ENCODE measurements at places on chromosomes 3 and 15.

DNA sequence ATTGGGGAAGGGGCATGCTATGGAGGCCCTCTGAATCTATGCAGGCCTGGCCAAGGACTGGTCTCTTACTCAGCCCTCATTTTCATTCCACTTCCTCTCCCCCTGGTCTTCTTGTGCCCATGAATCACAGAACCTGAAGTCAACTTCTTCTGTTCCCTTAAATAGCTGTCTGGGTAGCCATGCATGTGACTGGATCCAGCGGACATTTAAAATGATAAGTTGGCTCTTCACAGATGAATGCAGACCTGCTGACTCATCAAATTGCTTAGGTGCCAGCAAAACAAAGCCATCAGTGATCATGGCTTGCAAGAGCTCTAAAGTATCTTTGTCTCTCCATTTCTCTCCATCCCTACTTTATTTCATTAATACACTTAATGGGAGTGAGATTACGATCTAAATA lies 90.1 kb upstream of the CADPS start:
- DNase-seq: no peak

DNA sequence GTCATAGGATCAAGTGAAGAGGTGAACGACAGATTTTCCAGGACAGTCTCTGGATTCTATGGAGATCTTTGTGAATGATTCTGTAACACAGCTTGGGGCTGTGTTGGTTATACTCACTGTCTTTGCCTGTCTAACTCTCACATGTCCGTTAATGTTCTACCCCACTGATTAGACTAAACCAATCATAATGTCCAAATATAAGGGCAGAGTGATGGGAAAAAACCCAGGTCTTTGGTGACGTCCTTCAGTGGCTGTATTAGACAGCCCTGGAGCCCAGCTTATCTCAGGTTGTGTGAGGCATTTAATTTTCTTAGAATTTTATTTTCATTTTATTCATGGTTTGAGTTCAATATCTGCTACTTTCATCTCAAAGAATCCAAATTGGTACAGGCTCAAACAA lies 59.3 kb upstream of the TRA2B start:
- DNase-seq: no peak

DNA sequence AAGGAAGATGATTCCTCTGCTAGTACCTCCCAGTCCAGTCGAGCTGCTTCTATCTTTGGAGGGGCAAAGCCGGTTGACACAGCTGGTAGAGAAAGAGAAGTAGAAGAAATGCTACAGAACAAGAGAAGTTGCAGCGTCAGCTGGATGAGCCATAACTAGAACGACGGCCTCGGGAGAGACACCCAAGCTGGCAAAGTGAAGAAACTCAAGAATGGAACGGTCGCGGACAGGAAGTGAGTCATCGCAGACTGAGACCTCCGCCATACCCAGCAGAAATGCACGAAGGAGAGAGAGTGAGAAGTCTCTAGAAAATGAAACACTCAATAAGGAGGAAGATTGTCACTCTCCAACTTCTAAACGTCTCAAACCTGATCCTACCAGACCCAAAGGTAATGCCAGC lies 19.0 kb upstream of the PARP14 start:
- no peak for DNase-seq

- no peak for DNase-seq
Observed at GRCh38 chr3:160643994-160644393, 33.0 kb upstream of the ARL14 start.

- DNase-seq: no peak
Observed at GRCh38 chr3:128775241-128775640, 49.3 kb downstream of the RAB7A start.

GRCh38 chr3:151351648-151352047 lies 22.3 kb upstream of the P2RY13 start:
- no peak for DNase-seq

DNA sequence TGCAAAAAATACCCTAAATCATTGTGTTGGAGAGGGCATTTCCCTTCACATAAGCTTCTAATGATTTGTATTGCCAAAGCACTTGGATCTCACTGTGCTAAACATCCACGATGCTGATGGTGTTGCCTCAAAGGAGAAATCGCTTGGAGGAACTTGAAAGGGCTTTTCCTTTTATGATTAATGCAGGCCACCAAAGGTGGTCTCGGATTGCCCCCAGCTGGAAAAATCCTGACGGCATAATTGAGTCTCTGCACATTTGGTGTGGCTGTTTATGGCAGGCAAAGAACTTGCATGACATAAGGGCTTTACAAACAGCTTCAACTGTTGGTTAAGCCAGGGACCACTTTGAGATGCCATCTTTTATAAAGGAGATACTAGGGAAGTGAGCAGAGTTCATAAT lies 664.0 kb upstream of the ADAMTS9 start:
- DNase-seq: no peak

DNA sequence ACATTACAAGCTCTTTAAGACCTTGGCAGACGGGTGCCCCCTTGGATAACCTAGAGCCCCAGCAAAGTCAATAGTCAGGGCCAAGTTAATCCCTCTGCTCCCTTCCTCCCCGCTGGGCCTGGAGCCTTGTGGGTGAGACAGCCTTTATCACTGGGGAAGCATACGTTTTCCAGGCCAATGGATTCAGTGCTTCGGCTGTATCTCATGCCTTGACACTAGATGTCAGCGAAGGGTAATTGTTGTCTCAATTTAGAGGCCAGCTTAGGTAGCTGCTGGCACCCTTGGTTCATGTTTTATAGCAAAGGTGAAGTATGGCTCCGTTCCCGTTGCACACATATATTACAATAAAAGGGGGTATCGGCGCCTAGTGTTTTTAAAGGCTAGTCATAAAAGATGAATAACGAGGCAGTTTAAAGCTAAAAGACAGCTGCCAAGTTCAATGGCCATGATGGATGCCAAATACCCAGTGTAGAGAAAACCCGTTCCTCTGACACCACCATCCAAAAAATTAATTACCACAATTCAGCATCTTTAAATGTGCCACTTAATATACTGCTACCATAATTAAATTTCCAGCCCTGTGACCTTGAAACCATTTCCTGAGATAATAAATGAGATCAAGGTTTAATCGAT lies 52.3 kb upstream of the BNIP2 start:
- no peak for DNase-seq

- DNase-seq: no peak
Observed at GRCh38 chr15:85578941-85579701, 198.7 kb downstream of the AKAP13 start.

DNA sequence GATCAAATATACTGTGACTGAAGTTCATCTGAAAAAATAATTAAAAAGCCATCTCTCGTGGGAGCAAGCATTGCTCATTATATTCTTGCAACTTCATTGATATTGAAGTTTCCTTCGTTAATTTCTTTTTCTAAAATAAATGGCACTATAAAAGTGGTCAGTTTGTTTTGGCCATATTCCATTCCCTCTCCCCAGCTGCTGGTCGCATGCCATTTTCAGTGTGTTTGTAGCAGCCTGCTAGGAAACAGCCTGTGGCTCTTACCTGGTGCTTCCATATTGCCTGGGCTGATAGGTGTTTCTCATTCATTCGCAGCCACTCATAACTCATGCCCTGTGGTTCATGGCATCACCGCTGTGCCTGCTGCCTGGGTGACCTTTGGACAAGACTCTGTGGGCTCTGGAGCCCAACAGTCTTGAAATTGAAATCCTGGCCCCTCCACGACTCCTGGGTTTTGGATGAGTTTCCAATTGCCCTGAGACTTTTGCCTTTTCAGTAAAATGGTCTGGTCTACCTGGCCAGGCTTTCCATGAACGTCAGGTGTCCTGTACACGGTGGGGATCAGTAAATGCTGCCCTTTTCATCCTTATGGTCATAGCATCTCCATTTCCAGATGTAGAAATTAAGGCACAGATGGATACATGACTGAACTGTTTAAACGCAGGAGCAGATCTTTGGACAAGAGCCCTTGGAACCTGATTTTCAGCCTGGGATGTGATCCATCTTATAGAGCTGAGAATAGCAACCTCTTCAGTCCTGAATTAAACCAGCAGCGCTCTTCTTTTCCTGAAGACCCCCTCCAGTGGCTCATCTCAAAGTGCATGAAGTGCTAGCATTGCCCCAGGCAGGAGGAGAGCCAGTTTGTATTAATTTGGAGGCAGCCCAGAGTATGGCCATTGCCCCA lies 69.4 kb downstream of the SLCO3A1 start:
- peak; percentile 52 for DNase-seq

GRCh38 chr3:58572013-58572633 lies 5.1 kb downstream of the FAM107A start:
- no peak for DNase-seq

GRCh38 chr15:50685976-50686468 lies 575 bp downstream of the TRPM7 start:
- peak; percentile 71 for DNase-seq

DNA sequence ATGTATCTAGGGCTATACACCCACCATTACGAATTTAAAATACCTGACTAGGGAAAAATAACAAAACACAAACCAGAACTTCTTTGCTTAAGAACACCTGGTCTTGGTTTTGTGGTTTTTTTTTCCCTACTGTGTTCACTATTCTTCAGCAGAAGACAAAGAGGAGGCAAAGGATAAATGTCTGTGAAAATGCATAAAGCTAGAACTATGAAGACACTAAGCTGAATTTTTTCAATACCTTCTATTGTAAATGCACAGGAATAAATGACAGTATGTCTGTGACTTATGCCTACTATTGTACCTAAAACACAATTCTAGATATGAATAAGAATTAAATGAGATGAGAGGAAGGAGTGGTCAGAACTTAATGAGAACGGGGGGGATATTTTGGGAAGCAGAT lies 86.9 kb downstream of the TBL1XR1 start:
- no peak for DNase-seq

DNA sequence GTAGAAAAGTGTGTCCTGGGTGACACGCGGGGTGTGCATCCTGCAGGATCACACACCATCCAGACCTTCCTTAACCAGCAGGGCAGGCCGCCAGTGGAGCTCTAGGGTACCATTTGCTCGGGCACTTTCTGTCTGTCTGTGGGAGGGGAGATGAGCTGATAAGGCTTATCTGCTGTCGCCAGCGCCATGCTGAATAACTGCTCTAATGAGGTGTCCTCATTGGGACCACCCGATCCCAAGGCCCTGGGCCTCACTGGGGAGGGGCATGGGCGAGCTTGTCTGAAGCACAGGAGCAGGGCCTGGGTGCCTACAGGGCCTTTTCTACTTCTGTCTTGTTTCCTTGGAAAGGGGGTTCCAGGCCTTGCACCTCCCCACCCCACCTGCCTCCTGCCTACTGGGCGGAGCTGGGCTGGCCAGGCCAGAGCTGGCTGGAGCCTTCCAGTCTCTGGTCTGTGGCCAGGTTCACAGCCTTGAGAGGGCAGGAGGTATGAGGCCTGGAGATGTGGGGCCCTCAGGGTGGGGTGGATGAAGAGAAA lies 2.5 kb upstream of the GATA2 start:
- DNase-seq: peak; percentile 43

- no peak for DNase-seq
Observed at GRCh38 chr3:28935146-28935545, 345.7 kb upstream of the RBMS3 start.

GRCh38 chr3:126466886-126467610 lies 8.6 kb downstream of the ZXDC start:
- DNase-seq: no peak

GRCh38 chr15:78673476-78673875 lies 32.5 kb upstream of the CHRNB4 start:
- DNase-seq: no peak

DNA sequence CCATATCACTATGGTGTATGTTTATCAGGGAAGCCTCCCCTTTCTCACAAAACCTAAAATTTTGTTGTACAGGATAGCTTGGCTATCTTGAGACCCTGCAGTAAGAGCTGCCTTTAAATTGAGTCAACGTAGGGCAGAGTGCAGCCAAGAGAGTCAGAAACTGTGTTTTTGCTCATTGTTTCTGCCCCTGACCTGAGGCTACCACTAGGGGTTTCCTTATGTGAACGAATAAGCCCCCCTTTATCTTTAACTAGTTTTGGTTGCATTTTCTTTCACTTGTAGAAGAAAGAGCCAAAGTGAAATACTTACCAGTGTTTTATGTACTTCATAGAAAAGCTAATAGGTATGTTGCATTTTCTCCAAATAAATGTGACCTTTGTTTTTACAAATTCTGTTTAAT lies 149.9 kb upstream of the TMC3 start:
- DNase-seq: no peak

DNA sequence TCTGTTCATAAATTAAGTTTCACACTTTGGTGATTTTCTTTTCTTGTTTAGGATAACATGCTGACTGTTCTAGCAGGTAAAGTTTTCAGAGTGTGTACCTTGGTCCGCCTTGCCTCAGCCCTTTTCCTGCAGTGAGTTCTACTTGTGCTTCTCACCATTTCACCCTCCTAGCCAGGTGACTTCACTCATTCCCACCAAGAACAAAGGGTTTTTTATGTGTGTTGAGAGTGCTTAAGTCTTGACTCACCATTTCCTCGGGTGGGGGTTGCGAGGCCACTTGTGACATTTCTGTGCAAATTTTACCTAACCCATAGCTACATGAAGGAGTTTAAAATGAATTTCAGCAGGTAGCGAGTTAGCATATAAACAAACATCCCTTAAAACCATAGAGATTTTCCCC lies 81.4 kb downstream of the C3orf38 start:
- no peak for DNase-seq

GRCh38 chr15:52228921-52229320 lies 37.7 kb upstream of the GNB5 start:
- DNase-seq: no peak

DNA sequence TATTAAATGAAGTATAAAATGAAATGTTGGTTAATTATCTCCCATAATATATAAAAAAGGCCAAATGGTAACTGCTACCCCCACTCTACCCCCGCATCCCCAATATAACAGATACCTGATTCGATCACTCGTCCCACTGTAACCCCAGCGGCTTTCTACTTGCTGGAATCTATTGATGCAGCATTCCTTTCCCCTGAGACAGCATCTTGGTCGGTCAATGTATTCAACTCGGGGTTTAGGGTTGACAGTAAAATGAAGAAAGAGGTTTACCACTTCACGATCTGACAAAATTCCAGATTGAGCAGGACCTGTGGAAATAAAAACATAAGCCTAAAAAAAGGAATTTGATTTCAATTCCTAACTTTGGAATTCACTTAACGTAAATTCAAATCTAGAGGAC lies 18.6 kb upstream of the C15orf40 start:
- no peak for DNase-seq

- DNase-seq: no peak
Observed at GRCh38 chr15:71698030-71698429, 112.3 kb upstream of the NR2E3 start.

- DNase-seq: no peak
Observed at GRCh38 chr3:123883701-123884202, 380 bp downstream of the MYLK start.

GRCh38 chr3:106587551-106587950 lies 718.7 kb upstream of the CBLB start:
- no peak for DNase-seq

DNA sequence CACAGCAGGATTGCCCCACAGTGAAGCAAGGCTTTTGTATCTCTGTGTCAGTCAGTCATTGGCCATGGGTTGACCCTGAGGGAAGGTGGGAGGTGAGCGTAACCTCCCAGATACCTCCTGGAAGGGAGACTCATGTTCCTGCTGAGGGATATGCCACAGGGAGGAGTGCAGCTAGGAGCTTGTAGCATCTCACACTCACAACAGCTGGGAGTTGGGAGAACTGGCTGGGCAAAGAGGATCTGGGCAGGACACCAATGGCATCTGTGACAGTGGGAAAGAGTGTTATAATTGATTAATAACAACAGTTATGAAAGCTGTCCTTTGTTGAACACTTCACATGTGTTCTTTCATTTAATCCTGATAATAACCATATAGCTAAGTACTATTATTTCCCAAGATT lies 171.0 kb downstream of the TLE3 start:
- DNase-seq: no peak

GRCh38 chr3:30864836-30865235 lies 29.6 kb downstream of the GADL1 start:
- DNase-seq: no peak

GRCh38 chr3:186452517-186452916 lies 90.5 kb upstream of the DGKG start:
- no peak for DNase-seq

Measured in ascending aorta (tissue), 2 donors.